Kidney tubule cell (primary cell): ENCODE measurements at places on chromosomes 12 and 14.

DNA sequence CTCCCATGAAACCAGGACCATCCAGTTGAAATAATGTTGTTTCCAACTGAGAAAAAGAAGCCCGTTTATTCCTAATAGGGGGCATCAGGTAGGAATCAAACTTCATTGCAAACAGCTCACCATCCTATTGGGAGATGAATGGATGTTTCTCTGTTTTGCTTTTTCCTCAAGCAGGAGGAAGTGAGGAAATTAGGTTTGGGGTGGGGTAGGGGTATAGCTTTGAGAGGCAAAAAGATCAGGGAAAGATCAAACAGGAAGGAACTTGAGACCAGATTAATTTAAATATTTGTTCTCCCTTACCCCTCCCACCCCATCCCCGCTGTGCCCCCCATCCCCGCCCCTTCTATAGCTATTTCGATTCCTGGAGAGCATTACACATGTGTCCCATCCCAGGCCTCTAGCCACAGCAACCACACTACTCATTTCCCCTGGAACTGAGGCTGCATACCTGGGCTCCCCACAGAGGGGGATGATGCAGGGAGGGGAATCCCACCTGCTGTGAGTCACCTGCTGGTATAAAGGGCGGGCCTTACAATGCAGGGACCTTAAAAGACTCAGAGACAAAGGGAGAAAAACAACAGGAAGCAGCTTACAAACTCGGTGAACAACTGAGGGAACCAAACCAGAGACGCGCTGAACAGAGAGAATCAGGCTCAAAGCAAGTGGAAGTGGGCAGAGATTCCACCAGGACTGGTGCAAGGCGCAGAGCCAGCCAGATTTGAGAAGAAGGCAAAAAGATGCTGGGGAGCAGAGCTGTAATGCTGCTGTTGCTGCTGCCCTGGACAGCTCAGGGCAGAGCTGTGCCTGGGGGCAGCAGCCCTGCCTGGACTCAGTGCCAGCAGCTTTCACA, at the start of gene IL23A:
Gene IL23A, plus strand, starts transcription at position 577 of the 850 bp plus-strand sequence. Its CDS starts 161 bp downstream, at position 738.
- DNase-seq, result peak; percentile 98

DNA sequence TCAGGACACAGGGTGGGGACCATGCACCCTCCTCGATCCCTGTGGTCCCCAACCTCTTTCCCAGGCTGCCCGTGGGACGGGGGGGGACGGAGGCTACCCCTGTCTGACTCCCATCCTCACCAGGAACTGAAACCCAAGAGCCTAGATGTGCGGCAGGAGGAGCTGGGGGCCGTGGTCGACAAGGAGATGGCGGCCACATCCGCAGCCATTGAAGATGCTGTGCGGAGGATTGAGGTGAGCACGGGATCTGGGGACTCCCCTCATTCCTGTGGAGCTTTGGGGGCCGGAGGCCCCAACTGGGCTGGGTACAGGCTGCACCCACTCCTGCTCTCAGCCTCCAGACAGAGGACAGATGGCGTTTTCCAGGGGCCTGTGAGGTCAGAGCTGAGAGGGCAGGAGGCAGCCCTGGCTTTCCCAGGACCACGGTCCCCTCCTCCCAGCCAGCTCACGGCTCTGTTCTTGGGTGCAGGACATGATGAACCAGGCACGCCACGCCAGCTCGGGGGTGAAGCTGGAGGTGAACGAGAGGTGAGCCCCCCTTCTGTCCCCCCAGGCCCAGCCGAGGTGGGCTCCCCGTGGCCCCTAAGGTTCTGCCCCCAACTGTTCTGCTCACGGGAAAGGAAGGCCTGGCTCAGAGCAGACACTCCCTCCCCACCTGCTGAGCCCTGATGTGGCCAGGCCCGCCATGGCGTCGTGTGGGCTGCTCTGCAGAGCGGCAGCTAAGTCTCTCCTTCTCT, 24.2 kb downstream of the HIP1R start:
- no peak for DNase-seq

DNA sequence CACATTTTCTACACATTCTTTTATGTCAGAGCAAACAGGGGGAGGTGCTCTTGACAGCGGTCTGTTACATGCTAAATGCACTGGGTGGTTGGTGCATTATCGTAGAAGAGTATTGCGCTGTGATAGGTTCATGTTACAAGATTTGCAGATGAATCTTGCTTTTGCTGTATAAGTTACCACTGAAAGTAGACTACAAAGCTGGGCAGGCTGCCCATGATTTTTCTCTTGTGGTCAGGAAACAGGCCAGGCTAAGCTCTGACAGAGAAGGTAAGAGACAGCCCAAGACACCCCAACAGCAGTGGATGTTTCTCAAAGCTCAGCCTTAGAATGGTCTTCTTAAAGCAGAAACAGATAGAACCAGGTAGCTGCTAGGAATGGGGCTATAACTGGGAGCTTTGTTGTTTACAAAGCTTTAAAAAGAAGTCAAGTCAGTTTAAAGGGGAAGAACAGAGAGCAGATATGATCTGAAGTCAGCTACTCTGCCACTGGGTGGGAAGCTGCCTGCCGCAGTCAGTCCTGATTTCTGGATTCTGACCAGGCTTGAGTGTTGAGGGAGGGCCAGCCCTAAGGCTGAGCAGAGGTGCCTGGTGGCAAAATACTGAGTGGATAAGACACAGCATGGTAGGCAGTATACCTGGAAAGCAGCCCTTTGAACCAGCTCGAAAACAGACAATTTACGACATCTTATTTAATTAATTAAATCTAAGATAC, 9.4 kb downstream of the KCNA1 start:
- DNase-seq, result no peak

- DNase-seq, result no peak
These were observed 11.1 kb downstream of the CCDC197 start for GRCh38 chr14:94008234-94008633.

- no peak for DNase-seq
These were observed 396.1 kb downstream of the NAV3 start for GRCh38 chr12:78226763-78227162.

GRCh38 chr12:5192726-5193125, 149.0 kb downstream of the KCNA5 start:
- DNase-seq, result no peak

- DNase-seq, result no peak
These were observed 149.6 kb downstream of the SLC38A6 start for GRCh38 chr14:61130512-61131260.

DNA sequence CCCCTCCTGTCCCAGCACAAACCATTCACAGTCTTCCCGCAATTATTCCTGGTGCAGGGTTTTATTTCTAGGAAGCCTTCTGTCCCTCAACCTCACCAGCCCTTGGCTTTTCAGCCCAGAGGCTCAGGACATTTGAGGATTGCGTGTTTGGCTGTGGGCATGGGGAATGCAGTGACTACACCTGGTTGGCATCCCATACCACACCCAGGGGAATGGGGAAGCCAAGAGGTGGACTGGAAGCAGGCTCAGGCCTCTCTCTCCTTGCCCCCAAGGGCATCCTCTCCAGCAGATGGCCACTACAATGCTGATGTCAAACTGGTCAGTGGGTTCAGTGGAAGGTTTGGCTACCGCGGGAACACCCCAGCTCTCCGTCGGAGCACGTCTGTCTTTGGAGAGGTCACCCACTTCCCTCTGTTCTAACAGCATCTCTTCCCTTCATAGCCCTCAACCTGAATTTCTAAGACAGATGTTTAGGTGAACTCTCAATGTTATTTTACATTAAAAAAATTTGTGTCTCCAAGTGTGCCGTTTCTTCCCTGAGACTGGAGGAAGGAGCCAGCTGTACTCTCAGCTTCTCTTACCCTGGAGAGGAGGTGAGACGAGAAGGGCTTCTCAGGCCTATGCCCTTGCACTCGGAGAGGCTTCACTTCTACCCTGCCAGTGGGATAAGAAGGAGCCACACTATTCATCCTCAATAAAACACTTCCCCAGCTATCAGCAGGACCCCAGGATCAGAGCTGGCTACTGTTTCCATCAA, 35.5 kb downstream of the DCAF4 start:
- peak; percentile 92 for DNase-seq

GRCh38 chr14:30194741-30195148, 267.1 kb upstream of the PRKD1 start:
- peak; percentile 35 for DNase-seq

- DNase-seq, result no peak
These were observed 39.1 kb downstream of the TSPAN9 start for GRCh38 chr12:3116106-3116844.

GRCh38 chr14:25252793-25253192, 202.8 kb upstream of the STXBP6 start:
- DNase-seq, result no peak

GRCh38 chr12:111437816-111438454, 32.2 kb downstream of the SH2B3 start:
- peak; percentile 82 for DNase-seq
